Stimulated activated CD4-positive, alpha-beta T cell treated with anti-CD3 and anti-CD28 coated beads, Interleukin-1b, Interleukin-23, amount 100 ng/mL, for 24 hours (primary cell): ENCODE measurements at places on chromosomes 2 and 18.

- DNase-seq: no peak
Observed at GRCh38 chr18:31309115-31309514, 8.8 kb upstream of the DSG1 start.

- no peak for DNase-seq
Observed at GRCh38 chr2:25664183-25664964, 9.0 kb downstream of the DTNB start.

DNA sequence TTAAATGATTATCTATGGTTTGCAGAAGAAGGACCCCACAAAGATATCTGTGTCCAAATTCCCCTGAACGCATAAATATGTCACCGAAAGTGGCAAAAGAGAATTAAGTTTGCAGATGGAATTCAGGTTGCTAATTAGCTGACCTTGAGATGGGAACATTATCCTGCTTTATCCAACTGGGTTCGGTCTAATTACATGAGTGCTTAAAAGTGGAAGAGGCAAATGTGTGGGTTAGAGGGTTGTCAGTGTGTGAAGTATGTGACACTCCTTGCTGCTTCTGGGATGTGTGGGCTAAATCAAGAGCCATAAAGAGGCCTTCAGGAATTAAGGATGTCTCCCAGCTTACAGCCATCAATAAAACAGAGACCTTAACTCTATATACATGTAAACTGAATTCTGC, 53.5 kb downstream of the CDH19 start:
- DNase-seq: no peak

- DNase-seq: no peak
Observed at GRCh38 chr2:2655453-2656114, 324.5 kb upstream of the MYT1L start.

- no peak for DNase-seq
Observed at GRCh38 chr18:26653943-26654615, 105.7 kb upstream of the KCTD1 start.

DNA sequence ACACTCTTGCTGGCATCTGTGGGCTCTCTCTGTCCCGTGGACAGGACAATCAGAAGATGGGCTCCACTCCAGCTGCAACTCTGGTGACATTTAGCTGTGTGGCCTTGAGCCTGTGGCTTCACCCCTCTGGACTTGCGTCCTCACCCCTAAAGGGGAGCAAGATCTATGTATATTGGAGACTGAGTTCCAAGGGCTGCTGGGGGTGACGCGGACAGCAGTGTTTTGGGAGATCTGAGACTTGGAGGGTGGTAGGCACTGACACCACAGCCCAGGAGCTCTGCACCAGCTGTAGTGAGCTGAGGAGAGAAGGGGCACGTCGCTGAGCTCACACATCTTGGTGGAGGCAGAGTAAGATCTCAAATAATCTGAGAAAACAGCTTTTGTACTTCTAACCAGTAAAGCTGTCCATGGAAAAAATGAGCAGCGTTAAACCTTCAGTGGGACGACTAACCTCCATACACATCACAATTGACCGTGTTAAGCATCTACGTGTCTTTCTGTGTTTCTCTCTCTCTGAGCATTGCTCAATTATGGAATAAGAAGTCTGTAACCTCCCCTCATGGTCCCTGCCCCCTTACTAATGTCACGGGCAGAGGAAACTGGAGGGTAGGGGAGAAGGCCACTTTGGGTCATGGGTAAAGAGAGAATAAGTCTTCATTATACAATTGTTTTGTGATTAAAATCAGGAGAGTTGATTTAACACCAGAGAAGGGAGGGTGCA, 85.8 kb downstream of the SH3RF3 start:
- no peak for DNase-seq

DNA sequence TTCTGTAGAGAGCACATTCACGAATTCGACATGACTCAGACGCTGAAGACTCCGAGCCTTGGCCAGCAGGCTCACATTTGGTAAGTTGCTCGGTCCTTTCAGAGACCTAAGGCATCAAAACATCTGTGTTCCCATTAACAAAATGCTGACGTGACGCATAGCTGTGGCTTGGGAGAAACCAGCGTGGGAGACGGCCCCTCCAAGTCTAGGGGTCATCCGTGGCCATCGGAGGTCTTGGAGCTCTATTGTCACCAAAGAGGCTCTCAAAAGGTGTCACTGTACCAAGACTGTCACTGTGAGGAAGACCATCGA, 14.9 kb downstream of the FBLN7 start:
- DNase-seq: no peak
